ENCODE measurements at places on chromosomes 3 and 15.

DNA sequence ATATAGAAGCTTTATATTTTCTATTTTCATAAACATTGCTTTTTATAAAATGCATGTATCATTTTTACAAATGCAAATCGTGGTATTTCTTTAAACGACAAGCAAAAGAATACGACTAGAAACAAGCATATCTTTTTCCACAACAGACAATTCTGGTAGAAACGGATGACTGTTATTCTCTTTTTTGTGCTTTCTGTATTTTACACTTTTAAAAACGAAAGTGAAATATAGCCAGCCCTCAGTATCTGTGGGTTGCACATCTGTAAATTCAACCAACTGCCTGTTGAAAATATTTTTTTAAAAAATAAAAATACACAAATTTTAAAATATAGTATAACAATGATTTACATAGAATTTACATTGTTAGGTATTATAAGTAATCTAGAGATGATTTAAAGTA is 61.3 kb downstream of the PRTG start:
- no peak for DNase-seq

- no peak for DNase-seq
Observed at GRCh38 chr3:85838921-85839320, 880.1 kb downstream of the CADM2 start.

- no peak for DNase-seq
Observed at GRCh38 chr3:133426721-133427120, 26.9 kb downstream of the BFSP2 start.

DNA sequence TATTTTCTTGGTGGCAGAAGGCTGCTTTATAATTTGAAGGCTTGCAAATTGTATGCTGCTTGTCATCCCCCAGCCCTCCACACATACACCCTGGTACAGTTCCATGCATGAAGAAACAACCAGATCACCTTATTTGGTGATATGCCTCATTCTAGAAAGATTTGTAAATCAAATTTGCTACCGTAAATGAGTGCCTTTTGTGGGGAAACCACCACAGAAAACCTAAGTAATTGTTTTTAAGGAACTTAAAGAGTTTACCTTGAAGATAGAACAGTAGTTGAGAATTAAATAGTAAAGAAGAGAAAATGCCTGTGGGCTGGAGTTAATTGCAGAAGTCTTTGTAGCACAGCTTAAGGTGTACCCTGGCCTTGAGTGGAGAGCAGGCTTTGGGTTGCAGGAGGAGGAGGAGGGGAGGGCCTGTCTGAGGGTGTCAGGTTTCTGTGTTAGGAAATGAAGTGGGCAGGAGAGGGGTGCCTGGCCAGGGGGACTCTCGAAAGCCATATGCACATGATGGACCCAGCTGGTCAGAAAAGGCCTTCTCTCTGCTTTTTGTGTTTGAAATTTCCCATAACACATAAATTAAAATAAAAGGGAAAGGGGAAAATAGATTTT is 6.9 kb downstream of the NIPA2 start:
- no peak for DNase-seq

GRCh38 chr15:34647569-34648293 is 64.3 kb upstream of the GOLGA8B start:
- DNase-seq: no peak

DNA sequence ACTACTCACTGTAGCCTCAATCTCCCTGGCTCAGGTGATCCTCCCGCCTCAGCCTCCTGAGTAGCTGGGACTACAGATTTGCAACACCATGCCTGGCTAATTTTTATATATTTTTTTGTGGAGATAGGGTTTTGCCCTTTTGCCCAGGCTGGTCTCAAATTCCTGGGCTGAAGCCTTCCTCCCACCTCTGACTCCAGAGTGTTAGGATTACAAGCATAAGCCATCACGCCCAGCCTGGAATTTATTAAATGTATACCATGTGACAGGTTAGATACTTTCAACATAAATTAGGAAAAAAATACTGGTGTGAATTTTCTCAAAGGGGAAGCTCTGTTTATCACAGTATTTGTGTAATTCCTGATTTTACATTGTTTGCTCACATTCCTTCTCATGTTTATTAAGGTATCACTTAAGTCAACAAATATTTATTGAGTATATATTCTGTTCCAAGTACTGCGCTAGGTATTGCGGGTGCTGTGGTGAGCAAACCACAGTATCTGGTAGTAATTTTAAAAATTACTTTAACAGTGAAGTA is 24.8 kb downstream of the PPP4R2 start:
- DNase-seq: no peak

- DNase-seq: no peak
Observed at GRCh38 chr15:43523646-43524045, 6.2 kb downstream of the MAP1A start.

- no peak for DNase-seq
Observed at GRCh38 chr15:77021088-77021481, 26.2 kb downstream of the PSTPIP1 start.

All from left renal pelvis (tissue), 4 donors.